ENCODE measurements at places on chromosomes 7 and 10.

DNA sequence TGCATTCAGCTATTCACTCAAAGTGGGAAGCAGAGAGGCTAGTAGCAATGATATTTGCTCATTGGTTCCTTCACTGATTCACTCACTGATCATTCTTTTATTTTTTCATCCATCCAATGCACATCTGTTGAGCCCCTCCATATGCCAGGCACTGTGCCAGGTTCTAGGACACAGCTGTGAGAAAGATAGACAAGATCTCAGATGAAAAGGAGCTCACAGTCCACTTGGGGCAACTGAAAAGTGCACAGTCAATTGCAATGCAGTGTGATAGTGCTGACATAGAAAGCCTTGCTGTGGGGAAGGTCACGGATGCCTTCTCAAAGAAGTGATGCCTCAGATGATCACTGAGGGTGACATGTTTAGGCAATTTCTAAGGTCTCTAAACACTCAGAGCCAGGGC is 262.3 kb downstream of the PTEN start:
- no peak for DNase-seq

- no peak for DNase-seq
Observed at GRCh38 chr7:55235115-55235514, 130.0 kb upstream of the LANCL2 start.

DNA sequence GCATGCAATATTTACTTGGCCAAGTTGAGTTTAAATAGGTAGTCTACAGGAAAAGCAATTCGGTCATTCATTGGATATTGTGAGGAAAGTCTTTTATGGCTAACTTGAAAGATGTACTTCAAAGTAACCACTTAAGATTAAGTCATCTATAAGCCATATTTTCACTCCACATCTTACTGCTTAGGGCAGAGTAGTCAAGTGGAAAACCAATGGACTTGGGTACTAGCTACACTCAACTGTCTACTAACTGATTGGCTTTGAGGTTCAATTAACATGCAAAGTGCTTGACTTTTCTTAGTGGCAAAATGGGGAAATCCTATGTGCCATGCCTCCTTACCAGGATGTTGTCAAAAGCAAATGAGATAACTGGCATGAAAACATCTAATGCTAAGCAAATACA is 51.0 kb downstream of the CAV1 start:
- no peak for DNase-seq

DNA sequence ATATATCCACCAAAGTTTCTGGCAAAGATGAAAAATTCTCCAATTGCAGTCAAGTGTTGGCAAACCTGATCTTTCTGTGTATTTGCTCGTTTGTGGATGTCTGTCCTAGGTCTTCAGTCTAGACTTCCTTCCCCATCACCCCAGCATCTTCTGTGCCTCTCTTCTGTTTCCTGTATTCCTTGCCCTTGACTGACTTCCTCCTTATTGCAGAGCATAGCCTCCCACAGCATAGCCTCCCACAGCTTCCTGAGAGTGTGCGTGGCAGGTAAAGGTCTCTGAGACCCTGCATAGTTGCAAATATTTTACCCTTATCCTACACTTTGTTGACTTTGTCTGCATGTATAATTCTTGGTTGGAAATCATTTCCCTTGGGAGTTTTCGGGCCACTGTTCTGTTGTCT is 18.4 kb downstream of the SLC18A2 start:
- DNase-seq: no peak

- DNase-seq: peak; percentile 46
Observed at GRCh38 chr7:22885797-22886261, 63.2 kb upstream of the TOMM7 start.

- DNase-seq: no peak
Observed at GRCh38 chr10:119863951-119864565, 8.6 kb downstream of the MCMBP start.

DNA sequence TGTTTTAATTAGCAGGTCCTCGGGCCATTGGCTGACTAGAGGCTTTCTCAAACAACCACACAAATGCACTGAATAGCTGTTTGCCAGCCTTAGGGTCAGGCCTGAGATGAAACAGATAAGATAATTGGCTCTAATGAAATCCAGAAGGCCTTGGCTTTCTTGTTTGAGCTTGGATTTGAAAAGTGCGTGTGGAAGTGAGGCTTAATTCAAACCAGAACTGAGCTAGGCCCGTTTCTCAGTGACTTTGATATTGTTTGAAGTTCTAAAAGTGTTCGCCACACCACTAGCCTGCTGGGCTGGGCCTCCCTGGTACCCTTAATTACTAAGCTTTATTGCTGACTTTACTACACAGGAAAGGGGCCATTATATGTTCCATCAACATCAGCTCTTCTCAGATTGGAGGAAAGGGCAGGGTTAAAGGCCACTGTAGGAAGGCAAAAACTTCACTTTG is 270.6 kb downstream of the TWIST1 start:
- DNase-seq: no peak

DNA sequence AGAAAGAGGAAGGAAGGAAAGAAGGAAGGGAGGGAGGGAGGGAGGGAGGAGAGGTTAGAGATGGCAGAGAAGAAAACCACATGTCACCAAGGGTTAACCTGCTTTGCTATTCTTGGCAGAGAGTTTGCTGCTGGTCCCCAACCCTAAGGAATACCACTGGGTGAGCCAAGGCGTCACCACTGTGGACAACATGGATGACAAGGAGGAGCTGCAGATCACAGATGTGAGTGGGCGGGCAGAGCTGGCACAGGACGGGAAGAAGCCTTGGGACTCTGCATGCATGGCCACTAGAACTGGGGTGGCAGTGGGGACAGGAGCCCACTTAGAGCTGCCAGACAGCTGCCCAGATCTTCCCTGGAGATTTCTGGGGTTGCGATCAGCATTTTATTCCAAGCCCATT is 17.2 kb upstream of the MYH16 start:
- no peak for DNase-seq

DNA sequence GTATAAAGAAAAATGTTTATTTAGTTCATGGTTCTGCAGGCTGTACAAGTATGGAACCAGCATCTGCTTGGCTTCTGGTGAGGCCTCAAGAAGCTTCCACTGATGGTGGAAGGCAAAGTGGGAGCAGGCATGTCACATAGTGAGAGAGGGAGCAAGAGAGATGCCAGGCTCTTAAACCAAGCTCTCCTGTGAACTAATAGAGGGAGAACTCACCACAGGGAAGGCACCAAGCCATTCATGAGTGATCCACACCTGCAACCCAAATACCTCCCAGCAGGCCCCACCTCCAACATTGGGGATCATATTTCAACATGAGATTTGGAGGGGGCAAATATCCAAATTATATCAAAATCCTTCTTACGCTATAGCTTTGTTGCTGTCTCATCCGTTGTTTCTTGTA is 113.1 kb downstream of the CPED1 start:
- no peak for DNase-seq

- DNase-seq: no peak
Observed at GRCh38 chr10:64071218-64071617, 550.0 kb downstream of the REEP3 start.

DNA sequence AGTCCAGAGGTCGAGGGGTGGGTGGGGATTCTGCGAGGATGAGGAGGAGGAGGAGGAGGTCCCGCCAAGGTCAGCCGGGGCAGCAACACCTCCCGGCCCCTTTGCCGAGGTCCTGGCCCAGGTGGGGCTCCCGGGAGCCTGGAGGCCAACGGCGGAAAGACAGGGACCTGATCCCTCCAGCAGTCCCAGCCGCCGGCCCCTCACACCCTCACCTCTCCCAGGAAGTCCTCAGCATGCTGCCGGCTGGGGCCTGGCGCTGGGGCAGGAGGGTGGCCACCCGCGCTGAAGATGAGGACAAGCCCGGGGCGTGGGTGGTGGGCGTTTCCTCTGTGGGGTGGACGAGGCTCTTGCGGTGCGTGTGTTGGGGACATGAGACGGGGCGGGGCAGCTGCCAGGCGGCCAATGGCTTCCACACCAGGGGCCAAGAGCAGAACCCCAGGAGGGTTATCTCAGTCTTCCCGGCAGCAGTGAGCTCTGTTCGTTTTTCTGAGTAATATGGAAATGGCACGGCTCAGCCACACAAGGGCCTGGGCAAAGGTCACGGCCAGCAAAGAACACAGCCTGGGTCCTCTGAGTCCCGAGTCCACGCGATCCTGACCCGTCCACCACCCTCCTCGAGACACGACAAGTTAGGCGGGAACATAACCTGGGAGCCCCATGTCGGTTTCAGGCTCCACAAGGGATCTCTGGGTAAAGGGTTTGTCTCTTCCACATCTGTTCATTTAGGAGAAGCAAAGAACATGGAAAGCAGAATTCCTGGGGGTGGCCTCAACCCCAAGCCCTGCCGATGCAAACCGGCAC is 82.9 kb upstream of the PDGFA start:
- DNase-seq: peak; percentile 33

DNA sequence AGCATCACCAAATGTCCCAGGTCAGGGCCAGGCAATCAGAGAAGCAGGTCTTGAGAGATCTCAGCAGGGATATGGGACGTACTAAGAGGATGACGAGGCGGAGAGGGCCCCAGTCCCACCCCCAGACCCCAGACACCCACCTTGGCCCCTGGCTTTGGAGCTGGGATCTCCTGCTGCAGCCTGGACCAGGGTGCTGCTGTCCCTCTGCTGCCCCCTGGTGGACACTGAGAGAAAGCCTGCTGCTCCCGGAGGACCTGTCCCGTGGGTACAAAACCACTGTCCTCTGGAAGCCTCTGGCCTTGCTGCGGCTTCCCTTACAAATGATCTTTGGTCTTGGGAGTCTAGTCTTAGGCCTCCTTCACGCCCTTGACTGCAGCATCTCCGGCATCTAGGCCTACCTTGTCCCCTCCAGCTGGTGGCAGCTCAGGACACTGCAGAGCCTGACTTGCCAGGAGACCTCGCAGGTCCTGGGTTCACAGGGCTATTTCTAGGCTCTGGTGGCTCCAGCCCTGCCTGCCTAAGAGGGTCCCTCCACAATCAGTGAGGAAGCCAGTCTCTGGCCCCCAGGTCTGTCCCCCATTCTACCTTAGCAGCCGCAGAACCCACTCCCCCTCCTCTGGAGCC is 97.1 kb downstream of the RGS10 start:
- DNase-seq: peak; percentile 93

DNA sequence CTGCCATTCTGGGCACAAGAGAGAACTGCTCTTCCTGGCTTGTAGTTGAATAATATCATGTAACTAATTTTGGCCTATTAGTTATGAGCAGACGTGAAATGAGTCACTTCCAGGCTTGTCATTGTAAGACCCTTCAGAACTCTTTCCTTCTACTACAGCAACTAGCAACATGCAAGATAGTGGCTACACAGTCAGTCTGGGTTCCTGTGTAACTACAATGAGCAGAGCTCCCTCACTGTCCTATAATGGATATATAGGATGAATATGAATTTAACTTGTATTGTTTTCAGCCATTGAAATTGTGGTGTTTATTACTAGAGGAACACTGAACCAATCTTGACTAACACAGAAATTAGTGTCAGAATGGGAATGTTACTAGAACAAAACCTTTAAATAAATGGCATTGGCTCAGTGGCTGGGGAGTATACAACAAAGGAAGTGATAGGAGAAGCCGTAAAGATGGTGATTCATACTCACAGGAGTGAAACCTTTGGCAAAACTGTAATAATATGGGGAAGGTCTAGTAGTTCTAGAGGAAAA is 2.9 kb upstream of the MTPN start:
- no peak for DNase-seq

DNA sequence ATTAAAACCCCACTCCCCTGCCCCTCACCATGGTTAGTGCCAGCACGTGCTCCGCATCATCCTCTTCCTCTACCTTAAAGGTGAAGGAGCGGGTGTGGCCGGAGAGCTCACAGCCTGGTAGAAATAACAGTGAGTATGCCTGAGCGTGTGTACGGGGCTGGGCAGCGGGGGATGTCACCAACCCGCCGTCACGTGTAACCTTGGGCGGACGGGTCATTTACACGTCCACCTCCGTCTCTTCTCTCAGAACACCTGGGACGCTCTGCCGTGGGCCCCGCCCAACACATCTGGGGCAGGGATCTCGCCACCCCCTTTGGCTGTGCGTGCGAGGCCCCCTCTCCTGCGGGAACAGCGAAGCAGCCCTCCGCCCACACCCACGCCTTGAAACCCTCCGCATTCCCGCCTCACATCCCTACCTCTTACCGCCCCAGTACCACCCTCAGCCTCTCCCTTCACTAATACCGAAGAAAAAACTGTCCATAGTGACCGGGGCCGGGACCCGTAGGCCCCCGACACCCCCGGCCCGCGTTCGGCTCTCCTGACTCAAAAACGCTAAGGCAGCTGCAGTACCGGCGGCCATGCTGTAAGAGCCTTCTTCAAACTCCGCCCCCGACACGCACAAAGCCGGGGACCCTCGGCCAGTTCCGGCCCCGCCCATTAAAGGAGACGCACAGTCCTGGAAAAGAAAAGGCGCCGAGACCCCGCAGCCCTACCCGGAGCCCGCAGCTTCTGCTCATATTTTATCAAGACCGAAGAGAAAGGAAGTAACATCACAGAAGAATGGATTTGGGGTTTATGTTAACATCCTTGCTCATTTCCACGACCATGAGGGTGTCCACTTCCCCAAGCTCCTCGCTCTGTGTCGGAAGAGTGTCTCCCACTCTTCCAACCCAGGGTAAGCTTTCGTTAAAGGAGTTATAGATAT is at the start of gene NPM3:
NPM3 (minus strand) TSS at position 636 of the 925 bp plus-strand sequence; CDS start at position 580, 56 bp downstream.
- DNase-seq: peak; percentile 86

DNA sequence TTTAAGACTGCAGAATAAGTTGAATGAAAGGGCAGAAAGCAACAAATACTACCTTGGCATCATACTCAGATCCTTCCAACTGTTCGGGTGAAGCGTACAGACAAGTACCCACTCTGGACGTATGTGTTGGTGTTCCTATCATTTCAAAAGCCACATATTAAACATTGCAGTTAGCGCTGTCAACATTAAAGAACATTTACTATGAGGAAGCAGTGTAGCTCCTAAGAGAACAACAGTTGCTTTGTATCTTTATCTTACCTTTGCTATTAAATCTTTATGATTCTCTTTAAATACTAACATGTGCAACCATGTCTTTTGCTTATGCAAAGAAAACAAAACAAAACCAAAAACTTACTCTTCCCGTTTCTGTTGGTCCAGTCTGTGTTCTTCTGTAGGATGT is 2.6 kb upstream of the ANKRD61 start:
- no peak for DNase-seq

- no peak for DNase-seq
Observed at GRCh38 chr7:110870926-110871325, 220.0 kb upstream of the LRRN3 start.

DNA sequence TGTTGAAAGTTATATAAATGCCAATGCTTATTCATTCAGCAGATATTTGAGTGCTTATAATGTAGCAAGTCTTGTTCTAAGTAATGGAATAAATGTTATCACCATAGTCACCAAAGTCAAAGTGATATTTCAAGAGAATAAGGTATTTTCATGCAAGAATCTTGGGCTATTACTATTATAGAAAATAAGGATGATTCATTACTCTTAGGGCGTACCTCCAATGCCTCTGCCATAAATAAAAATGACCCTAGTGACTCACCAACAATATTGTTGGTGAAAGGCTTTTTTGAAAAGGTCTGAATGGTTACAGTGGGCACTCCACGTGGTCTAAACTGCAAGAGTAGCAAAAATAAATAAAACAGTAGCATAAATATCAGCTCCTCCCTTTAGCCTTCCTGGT is 68.4 kb downstream of the RALA start:
- DNase-seq: no peak

DNA sequence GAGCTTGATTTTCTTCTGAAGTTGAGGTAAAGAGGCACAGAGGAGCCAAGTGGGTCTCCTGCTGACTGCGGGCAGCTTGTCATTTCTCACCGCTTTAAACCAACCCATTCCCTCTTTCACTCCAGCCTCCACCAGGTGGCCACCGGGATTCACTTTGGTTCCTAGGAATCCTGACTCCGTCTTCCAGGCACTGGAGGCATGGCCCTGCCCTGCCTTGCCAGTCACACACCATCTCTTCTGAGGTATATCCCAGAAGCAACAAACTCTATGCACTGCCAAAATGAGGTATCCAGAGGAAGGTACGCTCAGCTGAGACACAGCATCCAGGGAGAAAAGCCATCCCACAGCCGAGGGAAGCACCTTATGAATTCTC is 280.8 kb downstream of the TNS3 start:
- no peak for DNase-seq
